ENCODE measurements at places on chromosomes 2 and 18.

DNA sequence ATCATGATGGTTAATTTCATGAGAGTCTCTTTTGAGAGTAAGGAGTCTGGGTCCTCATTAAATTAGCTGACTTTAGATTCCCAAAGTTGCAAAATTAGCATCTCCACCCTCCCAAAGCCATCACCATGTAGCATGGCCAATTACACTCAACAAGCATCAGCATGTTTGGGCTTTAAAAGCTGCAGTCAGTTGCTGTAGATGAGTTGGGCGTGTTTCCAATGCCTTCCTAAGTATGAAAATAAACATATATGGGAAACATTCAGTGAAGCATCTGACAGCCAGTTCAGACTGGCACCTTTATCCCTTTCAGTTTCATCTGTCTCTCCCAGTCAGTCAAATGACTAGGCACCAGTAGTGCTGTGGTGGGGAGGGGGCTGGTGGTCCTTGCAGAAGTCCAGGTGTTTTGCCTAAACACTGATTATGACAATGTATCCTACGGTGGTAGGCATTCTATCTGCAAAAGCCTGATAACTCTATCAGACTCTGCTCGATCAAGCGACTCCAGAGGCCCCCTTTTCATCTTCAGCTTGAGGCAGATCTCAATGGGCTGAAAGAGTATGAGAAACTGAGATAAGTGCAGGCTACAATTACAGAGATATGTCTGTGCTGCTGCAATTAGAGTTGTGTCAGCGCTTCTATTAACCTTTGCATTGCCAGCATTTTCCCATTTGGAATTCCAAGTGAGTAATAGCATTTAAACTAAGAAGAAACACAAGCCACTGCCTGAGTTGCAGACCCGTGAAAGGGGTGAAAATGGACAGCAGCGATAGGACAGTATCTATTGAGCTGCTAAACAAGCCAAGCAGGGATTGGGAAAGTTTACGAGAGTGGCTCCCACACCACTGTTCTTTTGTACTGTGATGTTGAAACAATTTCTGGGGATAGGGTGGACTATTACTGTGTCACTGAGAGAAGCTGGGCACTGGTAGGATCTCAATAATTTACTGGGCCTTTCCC, 67.3 kb upstream of the SPOPL start:
- DNase-seq, result no peak

DNA sequence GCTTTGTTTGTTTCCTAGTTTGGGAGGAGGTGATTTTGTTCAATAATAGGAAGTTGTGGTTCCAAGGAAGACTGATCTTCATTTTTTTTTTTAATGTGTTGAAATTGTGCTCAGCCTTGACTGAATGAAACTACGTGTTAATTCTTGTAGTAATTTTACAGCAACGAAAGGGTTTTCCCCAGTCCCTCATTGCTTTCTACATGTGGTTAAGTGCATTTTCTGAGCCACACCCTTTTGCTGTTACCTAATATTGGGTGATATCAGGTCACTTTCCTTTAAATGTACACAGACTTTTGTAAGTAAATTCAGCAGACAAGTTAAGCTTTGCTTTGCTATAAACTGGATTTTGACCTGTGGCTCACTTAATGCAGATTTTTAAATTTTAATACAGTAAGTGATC, 73.6 kb downstream of the OTX1 start:
- DNase-seq, result no peak

DNA sequence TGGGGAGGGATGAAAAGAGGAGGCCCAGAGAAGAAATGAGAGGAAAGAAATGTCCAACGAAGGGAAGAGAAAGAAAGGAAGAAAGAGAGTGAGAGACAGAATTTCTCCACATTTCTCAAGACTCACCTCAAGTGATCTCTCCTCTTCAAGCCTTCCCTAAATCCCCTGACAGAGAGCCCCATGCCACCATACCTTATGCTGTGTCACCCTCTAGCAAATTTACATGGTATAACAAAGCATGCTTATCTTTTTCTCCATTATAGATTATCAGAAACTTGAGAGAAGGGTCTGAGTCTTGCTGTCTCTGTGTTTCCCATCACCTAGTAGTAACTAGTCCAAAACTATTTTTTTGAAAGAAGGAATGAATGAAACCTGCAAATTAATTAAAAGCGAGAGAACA, 1208.4 kb downstream of the DPP10 start:
- DNase-seq, result no peak

GRCh38 chr18:30999186-30999585, 43.4 kb downstream of the DSC3 start:
- no peak for DNase-seq

DNA sequence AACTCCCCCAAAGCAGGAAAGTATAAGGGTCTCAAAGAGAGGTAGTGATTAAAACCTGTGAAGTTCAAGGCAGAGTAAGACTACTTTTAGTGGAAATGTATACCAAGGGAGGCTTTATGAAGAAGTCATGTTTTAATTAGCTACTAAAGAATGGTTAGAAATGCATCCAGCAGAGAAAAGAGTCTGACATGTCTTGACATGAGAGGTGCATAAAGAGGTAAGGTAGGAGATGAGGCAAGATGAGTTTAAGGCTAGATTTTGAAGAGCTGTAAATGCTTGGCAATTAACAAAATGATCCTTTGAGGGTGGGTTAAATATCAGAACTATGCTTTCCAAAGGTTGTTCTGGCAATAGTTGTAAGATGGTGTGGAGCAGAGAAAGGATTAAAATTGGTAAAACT, 88.7 kb upstream of the WDSUB1 start:
- DNase-seq, result no peak

GRCh38 chr18:37742436-37742835, 176.8 kb upstream of the CELF4 start:
- DNase-seq, result no peak

DNA sequence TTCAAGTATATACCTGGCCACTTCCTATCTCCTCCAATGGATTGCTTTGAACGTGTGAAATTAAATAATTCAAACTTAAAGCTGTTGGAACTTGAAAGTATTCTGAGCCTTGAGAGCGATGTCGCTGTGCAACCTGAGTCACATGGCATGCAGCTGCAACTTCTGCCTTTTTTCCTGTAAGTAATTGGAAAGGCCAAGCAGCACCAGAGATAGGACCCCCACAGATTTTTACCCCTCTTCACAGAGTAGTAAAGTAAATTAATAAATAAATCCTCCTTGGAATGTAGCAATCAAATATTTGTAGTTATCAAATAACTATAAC, 3.2 kb upstream of the RNF149 start:
- DNase-seq, result no peak

GRCh38 chr2:120391911-120392665, 46.2 kb downstream of the INHBB start:
- no peak for DNase-seq
